Activated CD4-positive, alpha-beta T cell treated with anti-CD3 and anti-CD28 coated beads, Interleukin-2, Interleukin-4, amounts not matched to agents 100 ng/mL and 50 ng/mL, durations not matched to agents 16 hours and 8 hours (primary cell): ENCODE measurements at places on chromosomes 11 and 22.

DNA sequence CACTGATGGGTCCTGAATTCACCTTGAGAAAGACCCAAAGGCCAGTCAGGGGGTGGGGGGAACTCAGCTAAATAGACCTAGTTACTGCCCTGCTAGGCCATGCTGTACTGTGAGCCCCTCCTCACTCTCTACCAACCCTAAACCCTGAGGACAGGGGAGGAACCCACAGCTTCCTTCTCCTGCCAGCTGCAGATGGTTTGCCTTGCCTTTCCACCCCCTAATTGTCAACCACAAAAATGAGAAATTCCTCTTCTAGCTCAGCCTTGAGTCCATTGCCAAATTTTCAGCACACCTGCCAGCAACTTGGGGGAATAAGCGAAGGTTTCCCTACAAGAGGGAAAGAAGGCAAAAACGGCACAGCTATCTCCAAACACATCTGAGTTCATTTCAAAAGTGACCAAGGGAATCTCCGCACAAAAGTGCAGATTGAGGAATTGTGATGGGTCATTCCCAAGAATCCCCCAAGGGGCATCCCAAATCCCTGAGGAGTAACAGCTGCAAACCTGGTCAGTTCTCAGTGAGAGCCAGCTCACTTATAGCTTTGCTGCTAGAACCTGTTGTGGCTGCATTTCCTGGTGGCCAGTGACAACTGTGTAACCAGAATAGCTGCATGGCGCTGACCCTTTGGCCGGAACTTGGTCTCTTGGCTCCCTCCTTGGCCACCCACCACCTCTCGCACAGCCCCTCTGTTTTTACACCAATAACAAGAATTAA lies 2.4 kb upstream of the TTC36 start:
- no peak for DNase-seq

DNA sequence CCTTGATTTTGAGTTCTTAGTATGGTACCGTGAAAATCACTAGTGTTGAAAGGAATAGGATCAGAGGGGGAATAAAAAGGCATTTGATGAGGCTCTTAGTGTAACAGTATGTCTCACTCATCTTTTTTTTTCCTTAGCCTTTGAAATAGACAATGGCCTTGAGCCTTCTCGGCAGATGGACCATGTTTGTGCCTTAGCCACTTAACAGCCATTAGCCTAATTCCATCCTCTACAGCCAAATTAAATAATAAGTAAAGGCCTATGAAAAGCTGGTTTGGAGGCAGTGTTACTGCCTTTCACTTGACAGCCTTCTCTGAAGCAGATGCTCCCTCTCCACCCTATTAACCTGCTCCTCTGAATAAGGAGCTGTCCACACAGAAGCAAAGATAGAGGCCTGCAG lies 580.7 kb downstream of the NTM start:
- no peak for DNase-seq

- no peak for DNase-seq
Observed at GRCh38 chr22:50724616-50725015, 13.4 kb upstream of the ACR start.

DNA sequence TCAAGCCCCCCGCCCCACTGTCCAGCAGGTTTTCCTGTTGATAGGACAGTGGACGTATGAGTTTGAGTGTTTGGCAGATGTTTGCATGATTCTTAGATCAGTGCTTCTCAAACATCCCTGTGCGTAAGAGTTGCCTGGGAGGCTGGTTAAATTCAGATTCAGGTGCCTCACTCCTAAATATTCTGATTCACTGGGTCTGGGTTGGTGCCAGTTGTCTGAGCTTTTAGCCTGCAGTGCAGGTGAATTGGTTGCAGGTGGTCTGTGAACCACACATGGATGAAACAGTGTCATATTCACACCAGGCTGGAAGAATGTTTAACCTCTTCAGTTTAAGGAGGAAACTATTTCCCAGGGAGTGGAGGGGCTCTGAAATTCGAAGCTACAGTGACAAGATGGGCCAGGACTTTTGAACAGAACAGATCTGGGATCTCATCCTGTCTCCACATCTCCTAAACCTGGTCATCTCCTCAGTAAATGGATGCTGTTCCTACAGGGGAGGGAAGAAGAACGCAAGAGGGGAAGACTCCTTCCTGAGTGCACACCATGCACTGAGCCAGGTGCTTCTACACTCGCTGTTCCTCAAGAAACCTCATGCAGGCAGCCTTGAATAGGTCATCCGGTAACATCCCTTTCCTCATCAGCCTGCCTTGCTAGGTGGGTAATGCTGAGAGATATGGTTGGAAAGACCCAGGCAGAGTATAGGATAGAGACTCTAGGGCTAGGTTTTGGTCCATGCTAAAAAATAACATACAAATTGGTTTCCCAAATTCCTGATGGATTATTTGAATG lies 47.8 kb downstream of the TEAD1 start:
- no peak for DNase-seq
